NCI-H460 (cell line): ENCODE measurements at places on chromosomes 3 and 15.
A peak's percentile ranks its signal among the peaks of the same experiment; 100 is the strongest.

GRCh38 chr15:42504631-42505030 lies 9.2 kb downstream of the SNAP23 start:
- no peak for DNase-seq

GRCh38 chr3:147529551-147529950 lies 120.4 kb downstream of the ZIC1 start:
- DNase-seq = no peak

- no peak for DNase-seq
Observed at GRCh38 chr3:164723396-164723795, 354.9 kb downstream of the SI start.

DNA sequence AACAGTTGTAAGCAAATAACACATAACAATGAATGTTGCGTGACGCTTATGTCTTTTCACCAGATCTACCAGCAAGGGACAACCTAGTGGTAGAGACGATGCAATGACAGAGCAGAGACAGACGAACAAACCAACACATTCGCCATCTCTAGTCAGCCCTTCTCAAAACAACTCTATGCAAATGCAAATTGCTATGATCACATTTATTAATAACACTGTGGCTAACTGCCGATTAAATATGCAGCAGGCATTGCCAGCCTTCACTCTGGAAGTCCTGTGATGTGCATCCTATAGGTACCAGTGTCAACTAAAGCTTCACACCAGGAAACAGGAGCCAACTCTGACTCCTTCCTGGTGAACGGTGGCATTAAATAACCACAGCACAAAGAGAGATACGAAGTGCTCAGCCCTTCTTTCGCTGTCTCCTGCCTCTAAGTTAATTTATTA lies 94.2 kb downstream of the FOXP1 start:
- DNase-seq = no peak

GRCh38 chr15:95432878-95433405 lies 897.6 kb upstream of the NR2F2 start:
- no peak for DNase-seq

- no peak for DNase-seq
Observed at GRCh38 chr15:74278207-74278606, 42.1 kb downstream of the CCDC33 start.

DNA sequence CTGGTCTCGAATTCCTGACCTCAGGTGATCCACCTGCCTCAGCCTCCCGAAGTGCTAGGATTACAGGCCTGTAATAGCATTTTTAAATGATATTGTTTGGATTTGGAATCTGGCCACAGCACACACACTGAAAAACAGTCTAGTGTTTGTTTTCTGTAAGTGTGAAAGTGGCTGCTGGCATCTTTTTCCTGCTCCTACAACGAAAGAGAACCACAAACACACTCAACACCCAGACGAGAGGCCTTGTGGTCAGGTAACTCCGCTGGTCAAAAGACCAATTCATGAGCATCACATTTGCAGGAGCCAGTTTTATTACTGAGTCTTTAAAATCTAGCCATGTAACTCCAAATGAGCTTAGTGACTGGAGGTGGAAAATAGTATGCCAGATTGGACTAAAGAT lies 50.2 kb downstream of the IMPG2 start:
- DNase-seq = no peak

DNA sequence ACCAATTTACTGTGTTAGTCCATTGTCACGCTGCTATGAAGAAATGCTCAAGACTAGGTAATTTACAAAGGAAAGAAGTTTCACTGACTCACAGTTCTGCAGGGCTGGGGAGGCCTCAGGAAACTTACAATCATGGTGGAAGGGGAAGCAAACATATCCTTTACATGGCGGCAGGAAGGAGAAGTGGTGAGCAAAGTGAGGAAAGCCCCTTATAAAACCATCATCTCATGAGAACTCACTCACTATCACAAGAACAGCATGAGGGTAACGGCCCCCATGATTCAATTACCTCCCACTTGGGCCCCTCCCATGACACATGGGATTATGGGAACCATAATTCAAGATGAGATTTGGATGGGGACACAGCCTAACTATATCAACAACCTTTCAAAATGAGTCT lies 20.2 kb downstream of the USF3 start:
- no peak for DNase-seq

GRCh38 chr3:143791386-143791785 lies 56.9 kb downstream of the SLC9A9 start:
- no peak for DNase-seq

DNA sequence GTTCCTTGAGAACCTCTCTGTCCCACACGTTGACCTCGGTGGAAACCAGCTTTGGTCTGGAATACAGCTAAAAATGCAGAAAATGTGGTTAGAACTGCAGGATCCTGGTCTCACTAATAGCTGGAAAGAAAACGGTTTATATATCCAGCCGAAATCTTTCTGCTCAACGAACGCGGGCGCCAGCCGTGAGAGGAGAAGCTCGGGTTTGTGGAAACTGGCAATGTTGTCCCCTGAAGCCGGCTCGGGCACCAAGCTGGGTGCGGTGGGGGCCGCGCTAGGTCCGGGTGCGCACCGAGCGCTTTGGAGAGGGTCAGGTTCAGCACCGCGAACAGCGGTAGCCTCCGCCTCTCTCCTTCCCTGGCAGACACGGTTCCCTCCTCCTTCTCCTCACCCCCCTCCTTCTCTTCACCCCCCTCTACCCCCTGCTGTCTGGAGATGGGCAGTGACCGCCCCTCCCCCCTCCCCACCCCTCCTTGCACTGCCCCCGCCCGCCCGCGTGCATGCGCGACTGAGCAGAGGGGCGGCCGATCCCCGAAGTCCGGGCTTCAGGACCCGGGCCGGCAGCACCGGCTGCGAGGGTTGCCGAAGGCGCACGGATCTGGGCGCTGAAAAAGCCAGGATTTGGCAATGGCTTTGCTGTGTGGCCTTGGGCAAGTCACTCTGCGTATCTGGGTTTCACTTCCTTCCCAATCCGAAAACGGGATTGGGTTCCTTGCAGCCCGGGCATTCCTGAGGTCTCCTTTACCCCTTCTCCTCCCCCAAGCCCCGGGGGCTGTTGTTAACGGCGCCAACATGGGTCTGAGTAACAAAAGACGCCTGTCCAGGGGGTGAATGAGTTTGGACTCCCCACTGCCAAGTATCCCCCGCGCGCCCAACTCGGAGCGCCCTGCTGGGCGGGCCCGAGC lies at the start of gene SKOR1:
TSS of gene SKOR1 (plus strand) at position 534 of the 905 bp plus-strand sequence. CDS start at position 628, 94 bp downstream.
- no peak for DNase-seq

DNA sequence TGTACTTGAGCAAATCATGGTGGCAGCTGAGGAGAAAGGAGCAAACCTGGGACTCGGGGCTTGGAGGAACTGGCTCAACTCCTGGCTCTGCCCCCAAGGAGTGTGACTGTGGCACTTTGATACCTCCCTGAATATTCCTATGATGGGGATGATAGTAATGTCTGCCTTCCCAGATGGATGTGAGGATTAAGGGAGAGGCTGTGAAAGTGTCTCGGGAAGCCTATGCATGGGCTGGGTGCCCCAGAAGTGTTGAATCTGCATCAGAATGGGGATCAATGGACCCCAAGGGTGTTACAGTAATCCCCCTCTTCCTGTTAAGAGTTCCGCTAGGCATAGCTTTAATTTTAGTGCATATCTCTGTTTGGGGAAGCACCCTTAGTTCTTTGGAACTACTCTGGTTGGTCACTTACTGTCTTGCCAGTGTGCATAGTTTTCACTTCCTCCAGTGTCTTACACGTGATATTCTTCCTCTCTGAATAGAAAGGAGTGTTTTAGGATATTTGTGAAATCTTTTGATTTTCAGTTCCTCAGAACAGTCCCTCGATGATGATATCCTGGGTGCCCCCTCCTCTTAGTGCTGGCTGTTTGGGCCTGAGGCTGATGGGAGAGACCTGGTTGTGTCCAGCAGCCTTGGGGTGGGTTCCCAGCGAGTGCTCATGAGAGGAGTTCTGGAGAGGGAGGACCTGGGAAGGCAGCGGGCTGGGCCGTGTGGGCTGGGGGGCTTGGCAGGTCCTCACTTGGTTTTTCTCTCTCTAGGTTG lies 97.5 kb downstream of the CHDH start:
- no peak for DNase-seq

- no peak for DNase-seq
Observed at GRCh38 chr15:75952525-75952924, 48.8 kb downstream of the FBXO22 start.

DNA sequence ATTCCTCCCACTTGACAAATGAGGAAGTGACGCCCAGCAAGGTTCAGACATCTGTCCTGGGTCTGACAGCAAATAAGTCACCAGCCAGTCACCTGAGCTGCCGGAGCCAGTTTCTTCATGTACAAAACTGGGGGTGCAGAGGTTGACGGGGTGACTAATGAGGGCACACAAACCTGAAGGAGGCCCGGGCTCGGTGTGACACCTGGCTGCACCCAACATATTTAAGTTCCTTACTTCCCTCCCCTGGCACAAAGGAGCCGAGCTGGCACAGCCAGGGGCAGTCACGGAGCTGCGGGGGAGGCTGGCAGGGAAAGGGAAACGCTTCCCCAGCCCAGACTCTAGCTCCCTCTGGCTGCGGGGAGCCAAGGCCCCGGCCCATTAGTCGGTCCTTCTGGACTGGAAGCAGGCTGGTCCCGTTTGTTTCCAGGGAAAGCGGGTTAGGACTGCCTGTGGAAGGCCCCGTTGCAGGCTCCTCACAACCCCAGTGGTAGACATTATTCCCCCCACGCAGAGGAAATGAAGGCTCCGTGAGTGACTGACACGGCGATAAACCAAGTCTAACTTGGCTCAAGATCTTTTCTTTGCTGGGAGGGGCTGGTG lies 2.3 kb downstream of the FBXL22 start:
- DNase-seq = peak; percentile 20

DNA sequence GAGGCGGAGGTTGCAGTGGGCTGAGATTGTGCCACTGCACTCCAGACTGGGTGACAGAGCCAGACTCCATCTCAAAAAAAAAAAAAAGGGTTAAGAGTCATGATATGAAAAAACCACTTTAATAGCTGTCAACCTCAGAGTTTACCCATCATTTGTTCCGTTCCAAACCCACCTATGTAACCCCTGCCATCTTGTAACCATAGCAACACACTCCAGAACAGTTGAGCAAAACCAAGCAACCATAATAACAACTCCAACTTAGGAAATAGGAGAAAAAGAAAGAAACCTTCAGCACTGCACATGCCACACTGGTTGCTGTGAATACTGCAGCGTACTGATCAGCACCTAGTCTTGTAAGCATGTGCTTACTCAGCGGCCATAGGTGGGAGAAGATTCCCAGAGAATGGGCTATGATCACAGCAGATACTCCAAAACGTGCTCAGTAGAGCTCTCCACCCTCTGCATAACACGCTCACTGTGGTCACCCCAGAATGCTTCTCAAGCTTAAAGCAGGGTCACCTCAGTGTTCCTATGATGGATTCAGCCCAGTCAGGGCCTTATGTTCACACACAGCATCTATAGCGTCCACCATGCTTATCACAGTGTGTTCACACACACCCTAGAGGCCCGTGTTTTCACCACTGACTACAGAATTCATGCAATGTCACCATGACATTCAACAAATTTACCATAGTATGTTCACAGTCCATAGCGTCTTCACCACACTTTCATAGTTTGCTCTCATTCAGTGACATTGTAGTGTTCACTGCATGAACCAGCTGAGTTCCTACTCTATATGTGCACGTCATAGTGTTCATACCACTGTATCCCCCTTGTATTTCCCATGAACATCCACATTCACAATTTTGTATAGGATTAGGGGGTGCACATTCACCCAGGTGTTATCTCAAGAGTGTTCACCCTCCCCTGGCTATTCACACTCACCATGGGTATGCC lies 6.5 kb upstream of the CILP start:
- DNase-seq = no peak

DNA sequence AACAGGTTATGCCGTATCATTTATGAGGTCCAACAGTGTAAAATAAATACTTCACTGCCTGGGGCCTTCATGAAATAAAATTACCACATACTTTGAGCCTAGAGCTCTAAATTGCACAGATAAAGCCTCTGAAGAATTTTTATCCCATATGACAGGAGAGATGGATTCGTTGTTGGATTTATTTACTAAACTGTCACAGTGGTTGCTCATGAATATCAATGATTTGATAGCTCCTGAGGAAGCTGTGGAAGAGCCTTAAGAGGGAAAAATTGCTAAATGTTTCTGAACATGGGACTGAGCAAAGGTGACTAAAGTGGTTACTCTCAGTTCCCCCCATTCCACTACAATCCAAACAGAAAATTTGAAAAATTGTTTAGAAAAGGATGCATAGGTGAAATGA lies 558.9 kb upstream of the IL12A start:
- DNase-seq = no peak

DNA sequence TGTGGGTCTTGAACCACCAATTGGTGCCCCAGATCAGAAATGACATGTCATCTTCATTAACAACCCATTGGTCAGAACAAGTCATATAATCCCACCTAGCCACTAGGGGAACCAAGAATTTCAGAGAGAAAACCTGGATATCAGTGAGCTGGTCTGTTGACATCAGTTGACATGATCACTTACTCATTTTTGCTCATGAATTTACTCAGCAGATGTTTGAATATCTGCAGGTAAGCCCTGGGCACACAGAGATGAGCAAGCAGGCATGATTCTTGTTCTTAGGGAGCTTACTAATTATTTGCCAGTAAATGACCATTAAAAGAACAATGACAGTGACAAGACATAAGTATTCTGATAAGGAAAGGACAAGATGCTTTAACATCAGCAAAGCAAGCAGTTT lies 64.3 kb upstream of the PLCL2 start:
- no peak for DNase-seq

GRCh38 chr3:65955792-65956477 lies 82.8 kb downstream of the MAGI1 start:
- no peak for DNase-seq

DNA sequence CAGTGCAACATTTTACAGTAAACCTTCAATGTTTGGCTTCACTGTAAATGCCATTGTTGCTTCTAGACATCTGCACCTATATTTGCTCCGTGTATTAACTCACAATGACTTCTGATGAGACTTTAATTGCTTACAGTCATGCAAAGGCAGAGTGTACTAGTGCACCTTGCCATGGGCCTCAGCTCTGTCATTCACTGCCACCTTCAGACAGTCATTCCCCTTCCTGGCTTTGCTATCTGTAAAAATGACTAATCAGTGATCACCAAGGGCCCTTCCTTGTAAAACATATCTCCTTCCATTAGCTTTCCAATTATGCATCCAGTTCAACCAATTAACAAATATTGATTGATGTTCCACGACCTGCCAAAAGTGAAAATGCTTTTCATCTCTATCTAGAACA lies 120.3 kb downstream of the ARRDC4 start:
- DNase-seq = no peak

- DNase-seq = no peak
Observed at GRCh38 chr3:178841011-178841410, 230.6 kb downstream of the ZMAT3 start.

- DNase-seq = no peak
Observed at GRCh38 chr15:25770618-25771337, 92.3 kb downstream of the ATP10A start.

DNA sequence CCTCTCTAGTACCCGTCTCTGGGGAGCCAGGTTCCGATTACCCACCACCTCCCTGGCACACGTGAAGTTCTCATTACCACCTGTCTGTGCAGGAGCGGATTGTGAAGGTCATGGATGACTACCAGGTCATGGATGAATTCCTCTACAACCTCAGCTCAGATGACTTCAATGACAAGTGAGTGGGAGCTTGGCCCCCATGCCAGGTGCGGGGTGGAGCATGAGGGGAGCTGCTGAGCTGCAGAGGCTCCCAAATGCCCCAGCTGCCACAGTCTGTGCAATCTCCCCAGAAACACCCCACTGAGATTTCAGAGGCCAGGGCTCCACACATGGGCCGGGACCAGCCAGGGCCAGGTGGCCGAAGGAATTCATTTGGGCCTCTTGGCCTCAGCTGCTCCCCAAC lies 34.3 kb downstream of the DNAH1 start:
- no peak for DNase-seq

GRCh38 chr3:52347716-52348635 lies 31.9 kb downstream of the DNAH1 start:
- no peak for DNase-seq

- DNase-seq = no peak
Observed at GRCh38 chr3:113574213-113574612, 41.9 kb downstream of the SIDT1 start.
